Camera-type eye (tissue), 1 donor: ENCODE measurements at places on chromosomes 13 and 19. TPM values are rescaled to one million over a fixed set of nuclear protein-coding genes. Genes with fewer than 3 reads are reported as not detected.

Gene CBY2
- total RNA-seq = not detected

Gene FXYD7
- total RNA-seq = 8.3 TPM

Gene ADGRE3
- 0.16 TPM for total RNA-seq

Gene PROZ
- total RNA-seq = not detected

Gene SHISA2
- 41.9 TPM for total RNA-seq

Gene PTH2
- not detected for total RNA-seq

Gene NOVA2
- total RNA-seq = 10.1 TPM

Gene C19orf44
- 12.7 TPM for total RNA-seq

Gene SLC7A10
- total RNA-seq = 1.6 TPM

Gene NECTIN2
- 67.2 TPM for total RNA-seq

Gene LILRB3
- 9.2 TPM for total RNA-seq

Gene GARIN5B
- not detected for total RNA-seq

Gene ZNF492
- 1.7 TPM for total RNA-seq

Gene CALR3
- not detected for total RNA-seq

Gene DDX49
- 55.8 TPM for total RNA-seq

Gene ZNF560
- not detected for total RNA-seq

Gene RPS16
- total RNA-seq = 77.1 TPM

Gene PRX
- total RNA-seq = 13.4 TPM

Gene CCNA1
- total RNA-seq = 3.7 TPM
